EL (cell line): ENCODE measurements at places on chromosomes 7 and 10.

DNA sequence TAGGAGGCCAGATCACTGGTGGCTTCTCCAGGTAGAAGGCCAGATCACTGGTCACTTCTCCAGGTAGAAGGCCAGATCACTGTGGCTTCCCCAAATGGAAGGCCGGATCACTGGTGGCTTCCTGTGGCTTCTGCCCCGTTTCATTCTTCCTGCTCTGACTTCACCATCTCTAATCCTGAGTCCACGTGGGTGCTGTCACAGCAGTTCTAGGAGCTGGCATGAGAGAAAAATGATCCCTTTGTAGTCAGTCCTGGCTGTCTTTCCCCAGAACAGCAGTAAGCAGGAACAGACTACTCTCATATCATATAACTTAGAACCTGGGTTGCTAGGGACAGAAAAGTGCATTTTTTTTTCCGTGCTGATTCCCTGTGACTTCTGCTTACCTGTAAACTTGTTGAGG, 90.9 kb downstream of the ACTR3B start:
- DNase-seq: no peak

DNA sequence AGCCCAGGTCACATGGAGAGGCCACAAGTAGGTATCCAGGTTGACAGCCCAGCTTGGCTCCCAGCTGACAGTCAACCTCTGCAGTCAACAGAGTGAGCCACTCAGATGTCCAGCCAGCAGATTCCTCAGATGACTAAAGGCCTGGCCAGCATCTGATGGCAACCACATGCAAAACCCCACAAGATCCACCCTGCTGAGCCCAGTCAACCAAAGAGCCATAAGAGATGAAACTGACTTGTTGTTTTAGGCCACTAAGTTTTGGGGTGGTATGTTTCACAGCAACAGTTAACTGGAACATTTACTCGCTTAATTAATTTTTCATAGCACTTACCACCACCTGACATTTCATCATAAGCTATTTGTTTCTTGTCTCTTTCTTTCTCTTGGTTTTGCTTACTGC, 107.3 kb upstream of the KDM7A start:
- peak; percentile 3 for DNase-seq

DNA sequence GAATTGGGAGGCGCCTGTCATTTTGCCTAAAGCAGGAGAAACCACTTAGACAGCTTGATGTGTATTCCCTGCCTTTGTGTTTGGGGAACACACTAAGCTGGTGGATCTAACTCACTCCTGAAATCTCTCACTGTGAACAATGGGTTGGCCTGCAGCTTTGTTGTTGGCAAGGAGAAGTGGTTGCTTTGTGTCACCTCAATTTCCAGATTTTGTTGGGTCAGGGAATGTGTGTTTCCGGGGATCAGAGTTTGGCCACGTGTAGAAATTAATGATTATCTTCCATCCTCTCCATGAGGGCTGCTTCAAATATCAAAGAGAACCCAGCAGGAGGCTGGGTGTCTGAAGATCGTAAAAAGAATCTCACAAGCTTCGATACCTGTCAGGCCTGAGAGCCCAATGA, 27.8 kb downstream of the A1CF start:
- DNase-seq: no peak

- no peak for DNase-seq
Measured at GRCh38 chr7:109616551-109617069, 1046.9 kb downstream of the DNAJB9 start.

GRCh38 chr10:13949844-13950542, 363.2 kb downstream of the PRPF18 start:
- peak; percentile 97 for DNase-seq

GRCh38 chr7:42694894-42695507, 216.9 kb downstream of the C7orf25 start:
- no peak for DNase-seq

- DNase-seq: no peak
Measured at GRCh38 chr10:114477285-114477684, 73.0 kb upstream of the AFAP1L2 start.

GRCh38 chr7:84455788-84456187, 261.2 kb upstream of the SEMA3A start:
- DNase-seq: peak; percentile 19

- no peak for DNase-seq
Measured at GRCh38 chr7:69309601-69310000, 288.7 kb upstream of the AUTS2 start.

- no peak for DNase-seq
Measured at GRCh38 chr7:3162289-3162688, 118.6 kb upstream of the CARD11 start.

GRCh38 chr10:53434413-53434812, 661.8 kb upstream of the MBL2 start:
- no peak for DNase-seq

DNA sequence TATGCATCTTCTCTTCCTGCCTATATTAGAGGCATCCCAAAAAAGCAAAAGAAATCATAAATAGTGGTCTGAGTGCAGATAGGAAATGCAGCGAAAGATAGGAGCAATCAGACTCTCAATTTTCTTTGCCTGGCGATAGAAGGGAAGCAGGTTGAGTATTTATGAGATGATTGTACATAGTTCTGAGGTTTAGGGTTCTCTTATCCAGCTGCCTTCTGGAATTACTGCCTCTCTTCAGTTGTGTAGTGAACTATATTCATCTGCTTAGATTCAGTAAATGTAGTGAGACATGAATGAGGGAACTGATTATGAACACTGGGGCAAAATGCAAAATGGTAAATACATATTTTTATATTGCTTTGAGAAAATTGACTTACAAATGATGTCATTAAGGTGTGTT, 93.0 kb upstream of the CYP26C1 start:
- DNase-seq: no peak

GRCh38 chr10:9296190-9296589, 1241.7 kb downstream of the GATA3 start:
- DNase-seq: peak; percentile 19
